AG10803 (cell line): ENCODE measurements at places on chromosomes 1 and 21.

DNA sequence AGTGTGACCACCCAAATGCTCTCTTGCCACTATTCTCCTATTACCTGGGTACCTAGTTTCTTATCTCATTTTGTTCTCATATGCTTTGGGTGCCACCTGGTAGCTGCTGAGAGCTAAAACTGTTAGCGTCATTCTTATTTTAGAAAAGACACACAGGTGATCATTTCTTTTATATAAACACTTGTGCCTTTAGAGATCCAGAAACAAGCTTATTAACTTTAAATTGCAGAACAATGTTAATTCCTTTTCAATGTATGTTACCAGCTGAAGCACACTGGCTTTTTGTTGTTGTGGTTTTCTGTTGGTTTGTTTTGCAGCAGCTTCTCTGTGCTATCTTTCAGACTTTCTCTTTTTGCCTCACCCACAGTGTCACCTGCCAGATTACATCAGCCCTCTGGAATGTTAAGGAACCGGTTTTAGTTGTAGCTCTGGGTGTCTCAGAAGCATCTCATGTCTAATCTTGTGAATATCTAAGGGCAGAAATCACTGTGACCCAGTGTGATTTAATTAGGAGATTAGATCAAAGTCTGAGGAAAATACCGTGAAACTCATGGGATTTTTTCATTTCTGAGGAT is 43.4 kb upstream of the SLC19A2 start:
- peak; percentile 11 for DNase-seq

DNA sequence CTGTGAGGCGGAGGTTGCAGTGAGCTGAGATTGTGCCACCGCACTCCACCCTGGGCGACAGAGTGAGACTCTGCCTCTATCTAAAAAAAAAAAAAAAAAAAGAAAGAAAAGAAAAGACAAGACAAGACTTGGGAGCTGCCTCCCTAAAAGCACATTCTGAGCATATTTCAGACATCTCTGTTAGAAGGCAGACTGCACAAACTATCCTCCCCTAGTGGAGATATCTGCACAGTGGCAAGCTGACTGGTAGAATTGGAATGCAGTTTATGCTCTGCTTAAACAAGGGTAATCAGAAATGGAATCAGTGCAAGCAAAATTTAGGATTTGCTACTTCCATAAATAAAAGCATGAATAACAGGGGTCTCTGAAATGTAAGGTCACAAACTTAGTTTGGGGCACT is 31.8 kb downstream of the GNG4 start:
- peak; percentile 84 for DNase-seq

DNA sequence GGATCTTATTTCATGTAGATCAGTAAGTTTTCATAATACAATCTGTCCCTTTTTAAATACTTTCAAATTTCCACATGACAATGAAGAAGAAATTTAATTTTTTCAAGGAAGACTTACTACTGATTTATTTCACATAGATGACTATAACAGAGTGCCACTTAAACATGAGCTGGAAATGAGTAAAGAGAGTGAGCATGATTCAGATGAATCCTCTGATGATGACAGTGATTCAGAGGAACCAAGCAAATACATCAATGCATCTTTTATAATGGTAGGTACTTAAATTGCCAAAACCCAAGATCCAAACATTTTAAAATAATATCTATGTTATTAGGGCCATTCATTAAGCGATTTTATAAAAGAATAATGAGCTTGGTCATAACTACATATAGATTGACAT is 110.4 kb downstream of the PTPRC start:
- no peak for DNase-seq

GRCh38 chr1:78779831-78780230 is 130.2 kb downstream of the IFI44 start:
- peak; percentile 4 for DNase-seq
